ENCODE measurements at places on chromosomes 7 and 10. TPM values are rescaled to one million over a fixed set of nuclear protein-coding genes. Genes with fewer than 3 reads are reported as not detected.

- DNase-seq = no peak
These were observed 64.8 kb upstream of the NUPR2 start for GRCh38 chr7:56181010-56181409.

DNA sequence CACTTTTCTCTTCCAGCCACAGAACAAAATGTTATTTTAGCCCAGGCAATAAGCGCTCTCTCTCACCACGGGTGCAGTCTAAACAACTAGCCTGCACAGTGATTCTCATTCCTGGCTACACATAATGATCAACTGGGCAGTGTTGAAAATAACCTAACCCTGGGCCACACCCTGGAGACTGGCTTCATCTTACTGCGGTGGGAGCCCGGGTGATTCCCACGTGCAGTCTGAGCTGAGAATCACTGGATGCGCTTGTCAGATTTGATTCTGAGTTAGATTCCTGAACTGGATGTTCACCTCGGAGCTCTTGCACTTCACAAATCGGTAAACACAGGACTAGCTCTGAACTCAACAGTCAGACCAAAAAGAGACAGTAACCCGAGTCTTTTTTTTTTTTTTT, 14.9 kb downstream of the ZC3HAV1 start:
- DNase-seq = no peak

GRCh38 chr10:72340510-72341261, 14.0 kb downstream of the DNAJB12 start:
- DNase-seq = no peak

DNA sequence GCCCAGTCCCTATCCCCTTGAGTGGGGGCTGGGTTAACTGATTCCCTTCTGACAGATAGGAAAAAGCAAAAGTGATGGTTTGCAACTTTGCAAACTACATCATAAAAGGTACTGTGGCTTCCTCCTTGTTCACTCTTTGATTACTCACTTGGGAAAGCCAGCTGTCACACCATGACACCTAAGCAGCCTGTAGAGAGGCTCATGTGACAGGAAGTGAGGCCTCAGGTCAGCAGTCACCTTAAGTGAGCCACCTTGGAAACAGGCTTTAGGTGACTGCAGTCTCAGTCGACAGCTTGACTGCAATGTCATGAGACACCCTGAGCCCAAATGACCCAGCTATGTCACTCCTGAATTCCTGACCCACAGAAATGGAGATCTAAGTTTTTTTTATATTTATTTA, 4.3 kb upstream of the CHCHD2 start:
- DNase-seq = no peak

- no peak for DNase-seq
These were observed 3.5 kb downstream of the MSMB start for GRCh38 chr10:46042527-46042926.

- no peak for DNase-seq
These were observed 27.3 kb downstream of the GNG11 start for GRCh38 chr7:93948873-93949272.

- no peak for DNase-seq
These were observed 5.6 kb downstream of the TBL2 start for GRCh38 chr7:73572767-73573186.

DNA sequence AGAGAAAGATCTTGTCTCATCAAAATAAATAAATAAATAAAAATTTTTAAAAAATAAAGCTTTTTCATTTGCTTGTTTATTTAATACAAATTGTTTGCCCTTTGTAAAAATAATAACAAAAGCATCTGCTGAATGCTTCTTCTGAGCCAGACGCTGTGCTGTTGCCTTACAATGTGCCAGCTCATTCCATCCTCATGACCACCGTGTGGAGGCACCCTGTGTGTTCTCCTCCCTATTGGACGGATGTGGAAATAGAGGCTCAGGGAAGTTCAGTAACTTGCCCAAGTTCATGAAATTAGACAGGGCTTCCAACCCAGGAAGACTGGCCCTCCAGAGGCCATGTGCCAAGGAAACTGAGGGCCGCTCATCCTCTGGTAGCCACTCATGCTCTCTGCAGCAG, 120.6 kb downstream of the SH3PXD2A start:
- no peak for DNase-seq

Gene RPEL1
- 0.06 TPM for total RNA-seq

Gene SLC29A4
- total RNA-seq = 1.4 TPM

Data from Daoy (cell line).